ENCODE measurements at places on chromosomes 5 and 9.

GRCh38 chr5:110663525-110663924 lies 62.9 kb downstream of the TMEM232 start:
- DNase-seq: no peak

DNA sequence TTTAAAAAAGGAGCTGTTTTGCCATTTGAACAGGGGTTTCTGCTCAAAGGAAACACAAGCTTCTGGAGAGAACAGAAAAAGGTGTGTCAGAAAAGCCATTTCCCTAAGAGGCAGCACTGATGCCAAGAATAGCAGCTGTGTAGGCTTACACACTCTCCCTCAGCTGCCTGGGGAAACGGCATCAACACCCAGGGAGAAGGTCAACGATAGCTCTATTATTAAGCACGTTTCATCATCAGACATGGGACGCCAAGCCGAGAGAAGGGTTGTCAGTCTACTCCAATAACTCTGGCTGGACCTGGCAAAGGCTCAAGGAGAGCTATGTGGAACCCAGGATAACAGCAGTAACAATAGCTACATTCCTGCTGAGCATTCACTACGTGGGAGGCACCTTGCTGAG lies 314.2 kb downstream of the CDK5RAP2 start:
- no peak for DNase-seq

GRCh38 chr9:127081250-127082185 lies 40.9 kb downstream of the ANGPTL2 start:
- no peak for DNase-seq

- no peak for DNase-seq
Observed at GRCh38 chr9:17204611-17205152, 69.8 kb downstream of the CNTLN start.

DNA sequence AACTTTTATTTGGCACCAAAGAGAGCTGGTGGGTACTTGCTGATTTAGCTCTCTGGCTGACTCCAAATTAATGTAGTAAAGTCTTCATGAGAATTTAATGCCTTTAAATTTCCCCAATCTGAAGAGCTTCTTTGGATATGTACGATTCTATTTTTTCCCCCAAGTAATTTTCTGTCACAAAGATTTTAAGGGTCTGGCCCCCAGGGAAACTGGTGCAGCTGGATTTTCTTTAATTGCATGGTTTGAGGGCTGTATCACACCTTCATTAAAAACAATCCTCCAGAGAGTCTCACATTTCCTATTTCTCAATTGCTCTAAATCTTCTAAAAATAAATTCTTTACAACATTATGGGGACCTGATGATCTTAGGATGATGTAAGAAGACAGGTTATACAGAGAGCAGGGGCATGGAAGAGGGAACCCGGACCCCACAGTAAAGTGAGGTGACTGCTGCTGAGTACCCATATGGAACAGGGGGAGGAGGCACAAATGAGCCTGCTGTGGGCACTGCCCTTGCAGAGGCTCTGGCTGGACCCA lies 158.9 kb downstream of the ENTREP1 start:
- DNase-seq: no peak

DNA sequence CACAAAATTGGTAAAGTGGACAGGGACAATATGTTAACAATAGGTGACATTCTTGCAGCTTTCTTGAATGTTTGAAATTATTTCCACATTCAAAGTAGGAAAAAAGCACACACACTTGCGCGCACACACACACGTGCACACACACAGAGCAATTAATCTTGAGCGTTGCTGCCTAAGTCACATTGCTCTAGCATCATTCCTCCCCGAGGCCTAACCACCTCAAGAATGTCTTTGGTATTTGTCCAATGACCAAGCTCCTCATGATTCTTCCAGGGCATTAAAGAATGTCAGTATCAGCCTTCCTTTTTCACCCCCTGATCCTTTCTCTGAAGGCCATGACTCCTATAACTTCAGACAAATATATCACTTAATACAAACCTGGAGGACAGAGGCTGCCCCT lies 198.1 kb downstream of the NPR3 start:
- no peak for DNase-seq

DNA sequence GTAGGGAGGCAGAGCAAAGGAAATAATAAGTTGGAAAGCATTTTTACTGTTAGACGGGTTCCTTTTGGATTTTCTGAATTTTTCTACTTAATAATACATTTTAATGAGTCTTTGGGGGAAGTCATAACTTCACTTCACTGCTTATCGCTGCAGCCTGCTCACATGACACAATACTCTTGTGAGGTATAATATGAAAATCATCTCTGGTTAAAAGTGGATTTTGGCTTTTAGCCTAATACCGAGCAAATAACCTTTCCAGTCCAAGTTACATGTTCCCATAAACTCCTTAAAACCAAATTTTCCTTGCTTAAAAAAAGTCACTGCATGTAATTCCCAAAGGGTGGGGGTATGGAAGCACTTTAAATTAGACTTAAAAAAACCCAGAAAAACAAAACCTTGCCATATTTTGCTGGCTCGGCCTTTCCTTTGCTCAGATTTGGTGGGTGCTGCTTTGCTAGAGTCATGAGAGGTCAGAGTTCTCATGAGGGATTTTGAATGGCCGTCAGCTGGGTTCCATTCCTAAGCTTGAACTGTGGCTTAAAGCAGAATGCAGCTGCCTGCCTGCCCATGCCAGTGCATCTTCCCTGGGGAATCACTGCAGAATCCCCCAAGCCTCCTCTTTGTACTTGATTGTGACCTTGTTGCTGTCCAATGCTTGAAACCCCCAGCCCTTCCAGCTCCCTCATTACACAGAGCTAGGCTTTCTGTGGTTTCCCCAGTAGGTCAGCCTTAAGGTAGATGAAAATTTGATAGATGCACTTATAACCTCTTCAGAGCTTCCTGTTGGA lies 331.8 kb downstream of the KDM4C start:
- no peak for DNase-seq

DNA sequence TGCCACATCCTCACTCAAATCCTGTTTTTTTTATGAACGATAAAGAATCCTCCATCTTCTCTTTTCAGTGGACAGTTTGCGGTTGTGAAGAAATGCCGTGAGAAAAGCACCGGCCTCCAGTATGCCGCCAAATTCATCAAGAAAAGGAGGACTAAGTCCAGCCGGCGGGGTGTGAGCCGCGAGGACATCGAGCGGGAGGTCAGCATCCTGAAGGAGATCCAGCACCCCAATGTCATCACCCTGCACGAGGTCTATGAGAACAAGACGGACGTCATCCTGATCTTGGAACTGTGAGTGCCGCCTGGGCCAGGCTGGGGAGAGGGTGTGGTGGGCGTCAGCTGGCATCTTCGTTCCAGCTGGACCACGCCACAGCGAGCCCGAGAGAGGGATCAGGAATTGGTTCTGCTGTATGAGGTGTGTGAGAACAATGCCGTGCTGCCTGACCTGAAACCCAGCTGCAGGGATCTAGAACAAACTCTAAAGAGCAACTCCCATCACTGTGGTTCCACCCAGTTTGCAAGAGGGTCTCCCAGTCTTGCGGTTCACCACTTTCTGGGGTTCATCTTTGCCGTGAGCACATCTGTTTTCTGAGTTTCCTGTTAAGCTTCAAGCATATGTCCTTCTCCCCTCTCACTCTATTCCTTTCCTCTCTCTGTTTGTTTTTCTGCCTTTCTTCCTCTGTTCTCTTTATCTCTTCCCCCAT lies 107.4 kb downstream of the DAPK1 start:
- no peak for DNase-seq

- no peak for DNase-seq
Observed at GRCh38 chr5:116482394-116482793, 92.2 kb downstream of the SEMA6A start.

- no peak for DNase-seq
Observed at GRCh38 chr5:109388407-109388806, 21.4 kb downstream of the PJA2 start.

DNA sequence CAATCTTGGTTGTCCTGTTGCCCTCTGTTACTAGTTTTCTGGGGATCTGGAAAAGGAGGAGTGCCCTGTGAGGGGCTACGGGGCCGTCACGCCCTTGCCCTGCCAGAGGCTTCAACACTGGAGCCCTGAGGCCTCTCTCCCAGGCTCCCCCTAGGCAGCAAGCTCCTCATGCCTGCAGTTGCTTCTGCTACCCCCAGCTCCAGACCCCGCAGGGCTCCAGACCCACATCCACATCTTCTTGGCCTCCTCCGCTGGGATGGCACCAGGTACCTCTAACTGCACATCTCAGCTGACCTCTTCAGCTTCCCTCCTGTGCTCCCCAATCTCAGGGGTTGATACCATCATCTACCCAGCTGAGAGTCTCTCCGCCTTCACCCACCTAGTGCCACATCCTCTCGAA lies 116.0 kb downstream of the ZNF354C start:
- DNase-seq: no peak

All from activated naive CD4-positive, alpha-beta T cell treated with Interleukin-2 at 50 U/mL for 16 hours (primary cell).